Activated CD4-positive, alpha-beta T cell treated with anti-CD3 and anti-CD28 coated beads, Interleukin-2, amount 50 U/mL, for 1 hour (primary cell): ENCODE measurements at places on chromosomes 1 and 21.
A peak's percentile ranks its signal among the peaks of the same experiment; 100 is the strongest.

DNA sequence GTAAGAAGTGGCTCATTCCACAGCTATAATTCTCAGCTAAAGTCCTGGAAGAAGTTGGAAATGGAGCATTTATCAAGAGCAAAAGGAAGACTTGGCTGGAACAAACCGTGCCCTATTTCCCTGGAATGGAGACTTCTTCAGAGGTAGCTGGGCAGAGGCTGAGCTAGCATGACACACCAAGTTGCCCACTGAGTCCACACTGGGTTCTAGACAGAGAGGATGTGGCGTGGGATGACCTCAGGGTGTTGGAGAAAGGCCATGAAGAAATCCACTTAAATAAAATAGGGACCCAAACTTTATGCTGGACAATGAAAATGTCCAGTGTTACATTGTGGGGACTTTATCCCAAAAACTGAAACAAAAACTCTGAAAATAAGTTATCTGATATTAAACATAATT lies 116.2 kb downstream of the KCNJ6 start:
- no peak for DNase-seq

- DNase-seq, result no peak
Observed at GRCh38 chr1:148307583-148308185, 155.6 kb upstream of the NBPF11 start.

DNA sequence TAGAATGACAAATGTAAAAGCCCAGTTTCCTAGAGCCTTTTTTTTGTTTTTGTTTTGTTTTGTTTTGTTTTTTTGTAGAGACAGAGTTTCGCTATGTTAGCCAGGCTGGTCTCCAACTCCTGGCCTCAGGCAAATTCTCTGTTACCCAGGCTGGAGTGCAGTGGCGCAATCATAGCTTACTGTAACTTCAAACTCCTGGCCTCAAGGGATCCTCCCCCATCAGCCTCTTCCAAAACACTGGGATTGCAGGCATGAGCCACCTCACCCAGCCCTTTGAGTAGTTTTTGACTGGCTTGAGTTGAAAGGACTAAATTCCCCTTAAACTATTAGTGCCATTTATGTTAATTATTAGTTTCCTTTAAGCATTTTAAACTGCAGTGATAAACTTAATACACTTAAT lies 28.8 kb upstream of the ZBTB18 start:
- no peak for DNase-seq

DNA sequence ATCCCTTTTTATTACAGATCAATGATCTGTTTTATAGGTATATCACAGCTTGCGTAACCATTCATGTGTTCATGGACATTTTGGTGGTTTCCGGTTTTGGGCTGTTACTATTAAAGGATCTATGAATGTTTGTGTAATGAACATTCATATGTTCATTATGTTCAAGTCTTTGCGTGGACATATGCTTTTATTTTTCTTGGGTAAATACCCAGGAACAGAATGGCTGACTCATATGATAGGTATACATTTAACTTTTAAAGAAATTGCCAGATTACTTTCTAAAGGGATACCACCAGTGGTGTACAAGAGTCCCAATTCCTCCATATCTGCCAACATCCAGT lies 73.7 kb downstream of the SPATA46 start:
- no peak for DNase-seq

DNA sequence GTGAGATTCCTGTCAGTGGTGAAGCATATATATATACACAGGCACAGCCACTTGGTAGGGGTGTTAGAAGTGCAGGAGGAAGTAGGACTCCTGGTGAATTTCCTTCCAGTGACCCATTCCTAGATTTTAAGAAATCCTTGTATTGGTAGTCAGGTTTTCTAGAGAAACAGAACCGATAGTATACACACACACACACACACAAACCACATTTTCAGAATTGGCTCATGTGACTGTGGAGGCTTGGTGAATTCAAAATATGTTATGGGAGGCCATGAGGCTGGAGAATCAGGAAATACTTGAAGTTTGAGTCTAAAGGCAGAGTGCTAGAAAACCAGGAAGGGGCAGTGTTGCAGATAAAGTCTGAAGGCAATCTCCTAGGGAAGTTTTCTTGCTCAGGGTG lies 114.2 kb downstream of the FCRL5 start:
- DNase-seq, result no peak

- DNase-seq, result no peak
Observed at GRCh38 chr21:30447056-30447455, 7.0 kb downstream of the KRTAP15-1 start.

DNA sequence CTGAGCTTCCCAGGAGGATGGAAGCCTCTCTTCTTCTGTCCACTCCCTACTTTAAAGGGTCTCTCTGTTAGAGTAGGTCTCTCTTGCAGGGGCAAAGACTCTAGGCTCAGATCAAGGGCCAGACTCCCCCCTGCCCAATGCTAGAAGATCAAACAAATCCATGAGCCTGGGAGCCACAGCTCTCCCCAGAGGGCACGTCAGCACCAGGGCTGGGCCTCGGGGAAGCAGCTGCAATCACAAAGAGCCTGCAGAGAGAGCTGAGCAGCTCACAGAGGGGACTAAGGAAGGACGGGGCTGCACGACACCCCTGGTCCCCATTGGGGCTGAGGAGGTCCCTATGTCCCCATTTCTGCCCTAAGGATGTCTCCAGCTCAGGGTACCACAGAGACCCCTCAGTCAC lies 3.9 kb downstream of the CNTN2 start:
- DNase-seq, result no peak

GRCh38 chr1:56304975-56305374 lies 274.4 kb downstream of the PLPP3 start:
- DNase-seq, result no peak

DNA sequence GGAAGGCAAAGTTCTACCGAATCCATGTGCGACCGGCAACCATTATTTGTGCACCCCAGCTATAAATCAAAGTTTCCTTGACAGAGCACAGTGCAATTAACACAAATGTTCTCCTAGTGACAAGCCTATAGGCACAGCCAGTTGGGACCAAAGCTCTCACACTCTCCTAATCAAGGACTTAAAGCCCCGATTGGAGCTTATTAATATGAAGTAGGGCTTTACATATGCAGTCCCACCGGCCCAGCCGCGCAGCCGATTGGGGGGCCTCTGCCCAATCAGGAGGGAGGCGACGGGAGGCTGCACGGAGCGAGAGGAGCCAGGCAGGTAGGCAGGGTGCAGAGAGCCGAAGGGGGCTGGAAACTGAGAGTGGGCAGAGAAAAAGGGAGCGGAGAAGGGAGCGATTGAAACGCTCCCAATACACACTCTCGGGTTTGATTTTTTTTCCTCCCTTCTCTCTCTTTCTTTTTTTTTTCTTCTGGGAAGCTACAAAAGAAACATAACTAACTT lies at the start of gene ESRRG:
ESRRG (minus strand) TSS at position 156 of the 507 bp plus-strand sequence; CDS start at position 26, 130 bp downstream.
- no peak for DNase-seq

GRCh38 chr1:230084408-230085177 lies 17.6 kb downstream of the GALNT2 start:
- no peak for DNase-seq

GRCh38 chr1:210505601-210506496 lies 177.1 kb downstream of the HHAT start:
- DNase-seq, result no peak

DNA sequence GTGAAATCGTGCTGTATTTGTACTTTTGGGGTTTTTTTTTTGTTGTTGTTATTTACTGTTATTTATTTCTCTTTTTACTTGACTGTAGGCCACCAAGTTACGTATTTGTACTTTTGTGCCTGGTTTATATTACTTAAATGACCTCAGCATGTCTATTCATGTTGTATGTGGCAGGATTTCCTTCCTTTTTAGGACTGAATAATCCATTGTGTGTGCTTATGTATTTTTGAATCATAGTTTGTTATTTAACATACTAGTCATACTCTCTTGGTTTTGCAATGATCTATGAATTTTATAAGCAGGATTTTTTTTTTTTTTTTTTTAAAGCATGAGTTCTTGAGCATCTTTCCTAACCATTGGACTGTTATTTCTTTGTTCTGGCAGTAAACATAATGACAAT lies 51.2 kb downstream of the RNF2 start:
- DNase-seq, result no peak

- DNase-seq, result no peak
Observed at GRCh38 chr1:247008406-247008799, 546 bp upstream of the ZNF695 start.

GRCh38 chr1:226974544-226975258 lies 34.6 kb downstream of the COQ8A start:
- DNase-seq, result no peak

DNA sequence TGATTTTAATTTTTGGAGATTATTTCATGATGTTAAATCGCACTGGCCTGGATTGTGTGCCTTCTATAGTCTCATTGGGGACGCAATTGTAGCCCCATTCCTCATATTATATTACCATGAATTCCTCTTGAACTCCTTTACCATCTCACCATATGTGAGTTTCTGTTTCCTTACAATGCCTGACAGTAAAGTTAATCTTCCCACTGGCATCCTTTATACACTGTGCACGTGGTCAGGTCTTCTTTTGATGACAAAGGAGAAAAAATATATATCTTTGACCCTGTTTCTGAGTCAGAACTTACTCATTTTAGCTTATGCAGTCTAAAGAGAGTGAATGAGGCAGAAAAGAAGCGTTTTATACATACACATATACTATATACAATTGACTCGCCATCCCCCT lies 774 bp upstream of the ABL2 start:
- no peak for DNase-seq

DNA sequence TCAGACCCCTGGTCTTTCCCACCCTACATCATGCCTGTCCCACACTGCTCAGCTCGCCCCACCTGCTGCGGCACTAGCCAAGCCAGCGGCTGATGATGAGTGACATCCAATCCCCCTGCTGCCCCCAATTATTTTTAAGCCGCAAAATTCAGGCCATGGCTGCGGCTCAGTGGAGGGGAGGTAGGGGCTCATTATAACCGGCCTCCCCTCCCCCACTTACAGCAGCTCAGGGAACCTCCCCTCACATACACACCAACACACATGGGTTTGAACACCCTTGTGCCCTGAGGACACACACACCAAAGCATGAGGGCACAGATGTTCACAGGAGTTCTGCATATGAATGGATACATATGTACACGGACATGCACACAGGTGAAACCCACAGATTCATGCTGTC lies 5.3 kb downstream of the ADGRB2 start:
- DNase-seq, result no peak

- no peak for DNase-seq
Observed at GRCh38 chr1:37809942-37810341, 1.9 kb upstream of the YRDC start.

DNA sequence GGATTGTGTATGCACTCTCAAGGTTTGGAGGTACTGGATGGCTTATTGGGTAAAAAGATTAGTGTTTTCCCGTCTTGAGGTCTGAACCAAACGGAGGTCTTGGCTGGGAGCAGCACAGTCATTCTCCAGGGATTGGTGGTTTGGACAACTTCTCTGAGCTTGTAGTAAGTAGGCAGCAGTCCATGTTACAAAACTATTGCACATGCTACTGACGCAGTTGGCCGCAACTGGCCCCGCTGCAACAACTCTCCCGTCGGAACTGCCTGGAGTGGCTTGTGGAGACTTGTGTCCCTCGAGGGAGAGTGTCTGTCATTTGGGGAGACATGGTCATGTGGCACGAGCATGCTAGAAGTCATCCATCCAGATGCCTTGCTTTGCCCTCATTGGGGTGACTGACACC lies 276.0 kb downstream of the TM2D1 start:
- DNase-seq, result no peak

GRCh38 chr1:5858844-5859407 lies 133.3 kb downstream of the NPHP4 start:
- no peak for DNase-seq

GRCh38 chr1:220827445-220828178 lies 40.9 kb downstream of the MTARC1 start:
- no peak for DNase-seq

DNA sequence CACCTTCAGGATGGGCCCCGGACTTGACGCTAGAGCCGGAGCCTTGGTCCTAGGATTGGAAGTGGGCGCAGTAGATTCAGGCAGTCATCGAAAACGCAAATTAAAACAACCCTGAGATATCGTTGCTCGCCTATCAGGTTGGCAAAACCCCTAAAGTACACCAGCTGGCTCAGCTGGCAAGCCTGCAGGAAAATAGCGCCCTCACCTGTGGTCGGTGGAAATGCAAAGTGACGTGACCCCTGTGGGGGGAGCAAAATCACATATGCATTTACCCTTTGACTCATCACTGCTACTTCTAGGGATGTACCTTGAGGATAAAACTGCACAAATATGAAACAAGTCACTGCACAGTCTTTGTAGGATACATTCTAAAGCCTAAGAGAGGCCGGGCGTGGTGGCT lies 170.3 kb upstream of the TMEM51 start:
- DNase-seq, result no peak

- DNase-seq, result peak; percentile 86
Observed at GRCh38 chr1:154328318-154329151, 3.2 kb downstream of the ATP8B2 start.

- no peak for DNase-seq
Observed at GRCh38 chr1:53195246-53196016, 1.2 kb upstream of the CPT2 start.

DNA sequence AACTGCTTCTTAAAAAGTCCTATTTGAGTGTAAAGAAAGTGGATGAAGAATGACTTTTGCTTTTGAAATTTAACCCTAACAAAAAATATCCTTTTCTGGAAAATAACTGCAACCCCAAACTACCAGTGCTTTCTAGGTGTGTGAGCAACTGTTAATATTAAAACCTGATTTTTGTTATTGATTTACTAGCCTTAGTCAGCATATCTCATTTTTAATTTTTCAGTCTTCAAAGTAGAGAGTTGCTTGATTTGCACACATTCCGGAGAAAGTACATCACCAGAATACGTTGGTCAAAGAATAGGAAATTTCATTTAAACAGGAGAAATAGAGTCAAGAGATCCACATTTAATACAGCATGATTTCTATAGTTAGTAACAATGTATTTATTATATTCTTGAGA lies 141.8 kb upstream of the ADAMTS5 start:
- DNase-seq, result no peak

- DNase-seq, result no peak
Observed at GRCh38 chr1:47629201-47629600, 191.4 kb downstream of the FOXD2 start.

GRCh38 chr1:175900171-175900570 lies 156.8 kb upstream of the TNR start:
- DNase-seq, result no peak

- DNase-seq, result no peak
Observed at GRCh38 chr1:44433209-44433608, 28.2 kb downstream of the RNF220 start.

GRCh38 chr21:28899744-28900143 lies 92.9 kb downstream of the LTN1 start:
- no peak for DNase-seq

GRCh38 chr21:46307625-46308024 lies 16.0 kb downstream of the C21orf58 start:
- DNase-seq, result no peak

GRCh38 chr1:226542623-226543103 lies 5.9 kb upstream of the STUM start:
- no peak for DNase-seq
